AG04450 (cell line): ENCODE measurements at places on chromosomes 6 and 20.

GRCh38 chr20:54323227-54323734, 115.4 kb downstream of the PFDN4 start:
- no peak for DNase-seq

GRCh38 chr6:15843764-15844163, 180.9 kb upstream of the DTNBP1 start:
- DNase-seq, result no peak

DNA sequence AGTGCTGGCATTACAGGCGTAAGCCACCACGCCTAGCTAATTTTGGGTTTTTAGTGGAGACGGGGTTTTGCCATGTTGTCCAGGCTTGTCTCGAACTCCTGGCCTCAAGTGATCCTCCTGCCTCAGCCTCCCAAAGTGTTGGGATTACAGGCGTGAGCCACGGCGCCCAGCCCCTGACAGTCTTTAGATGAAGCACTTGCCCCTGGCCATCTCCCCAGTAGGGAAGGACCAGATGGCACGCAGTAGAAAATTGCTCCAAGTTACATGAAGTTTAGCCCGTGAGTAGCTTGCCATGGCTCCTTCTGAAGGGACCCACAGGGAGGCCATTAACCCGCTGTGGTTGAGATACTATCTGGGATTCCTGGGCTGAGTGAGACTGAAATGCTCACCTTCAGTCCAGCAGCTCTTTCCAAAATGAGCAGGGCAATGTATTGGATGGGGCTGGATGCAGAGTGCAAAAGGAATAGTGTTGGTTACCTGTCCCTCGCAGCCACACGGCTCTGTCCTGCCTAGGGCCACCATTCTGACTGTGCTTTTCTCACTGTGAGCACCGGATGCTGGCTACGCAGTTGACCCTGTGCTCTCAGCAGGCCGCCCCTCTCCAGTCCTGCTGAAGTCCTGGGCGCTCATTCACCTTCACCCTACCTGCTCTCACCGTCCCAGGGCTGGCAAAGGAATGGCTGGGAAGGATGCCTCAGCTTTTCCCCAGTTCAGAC, 66.9 kb downstream of the EFCAB8 start:
- DNase-seq, result no peak

- no peak for DNase-seq
These were observed 556 bp upstream of the MROH8 start for GRCh38 chr20:37179683-37180524.

- DNase-seq, result no peak
These were observed 45.1 kb downstream of the ADGRF1 start for GRCh38 chr6:46996860-46997641.

DNA sequence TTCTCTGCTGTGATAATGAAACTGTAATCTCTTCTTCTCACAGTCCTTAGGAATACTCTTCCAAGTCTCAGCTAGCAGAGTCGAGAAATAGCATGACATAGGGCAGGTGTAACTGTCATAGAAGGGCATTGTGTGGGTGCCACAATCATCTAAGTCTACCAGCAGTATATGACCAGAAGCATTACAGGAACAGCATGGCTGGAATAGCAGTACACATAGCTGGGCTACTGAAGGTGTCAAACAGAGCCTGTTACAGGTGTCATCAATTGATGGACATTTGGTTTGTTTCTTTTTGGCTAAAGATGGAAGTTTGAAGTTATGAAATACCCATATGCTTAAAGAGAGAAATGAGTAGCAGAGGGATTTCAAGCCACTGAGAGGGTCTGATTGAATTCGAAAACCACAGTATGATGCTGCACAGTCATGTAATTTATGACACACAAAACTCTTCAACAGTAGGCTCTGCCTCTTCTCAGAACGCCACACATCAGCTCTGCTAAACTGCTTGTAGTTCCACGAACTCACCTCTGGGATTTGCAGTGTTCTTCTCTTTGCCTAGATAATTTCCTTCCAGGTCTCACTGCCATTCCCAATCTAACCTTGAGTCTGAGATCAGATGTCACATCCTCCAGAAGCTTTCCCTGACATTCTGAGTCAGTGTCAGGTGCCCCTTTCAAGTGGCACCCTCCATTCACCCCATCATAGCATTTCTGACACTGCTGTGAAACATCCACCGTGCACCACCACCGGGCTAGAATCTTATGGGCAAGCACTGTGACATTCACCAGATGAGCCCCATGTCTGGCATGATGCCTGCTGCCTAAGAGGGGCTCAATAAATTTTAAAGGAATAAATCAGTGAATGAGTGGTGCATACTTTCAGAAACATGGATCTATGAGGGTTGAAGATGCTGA, 151.0 kb downstream of the ADAT2 start:
- DNase-seq, result no peak

DNA sequence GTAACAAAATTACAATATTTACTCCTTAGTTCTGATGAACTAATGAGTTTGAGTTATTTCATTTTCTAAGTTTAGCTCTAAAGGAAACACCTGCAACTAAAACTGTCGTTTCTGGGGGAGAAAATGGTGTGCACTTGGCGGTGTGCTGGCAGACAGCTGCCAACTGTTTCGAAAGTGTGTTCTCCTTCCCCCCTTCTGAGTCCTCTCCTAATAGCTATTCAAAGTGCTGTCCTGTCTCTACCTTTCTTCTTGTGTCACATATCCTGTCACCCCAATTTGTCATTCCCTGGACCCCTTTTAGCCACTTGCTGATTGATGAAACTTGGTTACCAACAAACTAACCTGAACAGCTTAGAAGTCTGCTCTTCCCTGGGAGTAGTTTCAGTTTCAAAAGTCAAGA, 4.9 kb upstream of the UBE2J1 start:
- no peak for DNase-seq

GRCh38 chr20:51452091-51452613, 90.4 kb downstream of the NFATC2 start:
- no peak for DNase-seq

DNA sequence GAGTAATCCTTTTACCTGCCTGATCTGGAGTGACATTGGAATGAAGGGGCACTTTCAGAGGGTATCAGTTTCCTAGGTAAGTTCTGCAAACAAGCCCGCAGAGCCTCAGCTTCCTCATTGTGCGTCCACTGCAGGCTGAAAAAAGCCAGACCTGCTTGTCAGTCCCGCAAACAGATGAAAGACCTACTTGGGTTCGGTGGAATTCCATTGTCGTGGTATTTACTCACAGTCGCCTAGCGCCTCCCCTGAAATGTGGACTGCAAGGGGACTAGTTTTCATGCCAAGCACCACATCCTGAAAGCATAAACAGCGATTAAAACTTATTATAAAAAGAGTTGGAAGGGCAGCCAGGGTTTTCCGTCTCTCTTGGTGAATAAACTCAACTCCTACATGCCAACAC, 121.5 kb downstream of the PAX1 start:
- no peak for DNase-seq

GRCh38 chr6:140183881-140184280, 809.4 kb upstream of the CITED2 start:
- DNase-seq, result no peak

DNA sequence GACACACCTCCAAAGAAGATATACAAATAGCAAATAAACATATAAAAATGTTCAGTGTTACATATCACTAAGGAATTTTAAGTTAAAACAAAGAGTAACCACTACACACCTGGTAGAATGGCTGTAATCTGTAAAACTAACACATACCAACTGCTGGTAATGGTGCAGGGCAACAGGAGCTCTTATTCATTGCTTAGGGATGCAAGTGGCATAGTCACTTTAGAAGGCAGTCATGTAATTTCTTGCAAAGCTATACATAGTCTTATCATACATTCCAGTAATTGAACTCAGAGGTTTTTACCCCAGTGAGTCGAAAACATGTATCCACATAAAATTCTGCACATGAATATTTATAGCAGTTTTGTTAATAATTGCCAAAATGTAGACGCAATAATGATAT, 906.8 kb upstream of the CITED2 start:
- no peak for DNase-seq

- DNase-seq, result no peak
These were observed 141.5 kb upstream of the PDE7B start for GRCh38 chr6:135710042-135710441.

DNA sequence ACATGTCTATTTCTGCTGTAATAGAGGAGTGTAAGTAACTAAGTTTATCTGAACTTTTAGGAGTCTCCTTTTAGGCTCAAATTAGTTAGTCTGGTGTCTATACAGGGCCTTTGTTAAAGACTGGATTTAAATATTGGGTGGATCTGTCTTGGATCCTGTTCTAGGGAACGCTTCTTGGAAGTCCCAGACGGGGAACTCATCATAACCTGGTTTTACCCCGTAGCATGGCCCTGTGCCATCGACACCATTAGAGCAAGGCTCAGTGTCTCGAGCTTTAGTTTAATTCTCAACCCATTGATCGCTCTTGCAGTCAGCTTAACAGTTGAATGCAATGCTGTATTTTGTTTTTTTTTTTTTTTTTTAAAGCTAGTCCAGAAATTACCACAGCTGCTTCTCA, 89.9 kb downstream of the CARMIL1 start:
- no peak for DNase-seq

GRCh38 chr20:25252686-25253421, 5.0 kb downstream of the PYGB start:
- no peak for DNase-seq

DNA sequence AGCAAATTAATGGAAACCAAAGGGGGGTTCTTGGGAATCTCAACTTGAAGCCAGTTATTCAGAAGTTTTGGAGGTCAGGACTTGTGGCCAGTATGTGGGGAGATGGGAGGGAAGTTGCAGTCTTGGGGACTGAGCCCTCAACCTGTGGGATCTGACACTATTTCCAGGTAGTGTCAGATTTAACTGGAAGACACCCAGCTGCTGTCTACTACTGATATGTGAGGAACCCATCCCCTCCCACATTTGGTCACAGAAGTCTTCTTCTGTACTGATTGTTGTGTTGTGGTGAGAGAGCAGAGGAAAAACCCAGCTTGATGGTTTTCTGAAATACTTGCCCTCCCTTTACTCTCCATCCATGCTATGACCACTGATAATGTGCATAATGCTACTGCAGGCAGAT, 134.0 kb downstream of the QRSL1 start:
- DNase-seq, result no peak

DNA sequence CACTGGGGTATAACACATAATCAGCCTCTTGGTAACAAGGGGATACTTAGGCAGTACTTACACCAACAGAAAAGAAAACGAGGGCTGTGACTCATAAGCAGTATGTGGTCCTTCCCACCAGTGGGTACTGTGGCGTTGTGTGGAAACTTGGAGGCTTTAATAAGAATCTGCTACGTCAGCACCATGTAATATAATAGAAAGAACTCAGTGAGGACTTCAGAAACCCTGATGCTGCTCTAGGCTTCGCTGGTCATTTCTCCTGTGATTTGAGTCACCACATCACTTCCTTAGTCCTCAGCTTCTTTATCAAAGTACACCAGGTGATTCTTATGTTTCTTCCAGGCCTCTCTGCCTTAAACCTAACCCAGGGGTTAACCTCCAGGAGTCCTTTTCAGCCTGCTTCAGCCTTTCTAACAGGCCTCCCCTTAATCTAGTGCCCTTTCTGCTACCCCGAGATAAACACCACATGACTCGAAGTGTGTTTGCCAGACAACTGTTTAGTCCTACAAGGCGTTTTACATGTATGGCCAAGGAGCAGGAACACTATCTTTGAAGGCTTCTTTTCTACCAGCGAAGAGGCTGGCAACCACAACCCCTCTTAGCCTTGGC, 68.5 kb downstream of the FYN start:
- DNase-seq, result no peak

DNA sequence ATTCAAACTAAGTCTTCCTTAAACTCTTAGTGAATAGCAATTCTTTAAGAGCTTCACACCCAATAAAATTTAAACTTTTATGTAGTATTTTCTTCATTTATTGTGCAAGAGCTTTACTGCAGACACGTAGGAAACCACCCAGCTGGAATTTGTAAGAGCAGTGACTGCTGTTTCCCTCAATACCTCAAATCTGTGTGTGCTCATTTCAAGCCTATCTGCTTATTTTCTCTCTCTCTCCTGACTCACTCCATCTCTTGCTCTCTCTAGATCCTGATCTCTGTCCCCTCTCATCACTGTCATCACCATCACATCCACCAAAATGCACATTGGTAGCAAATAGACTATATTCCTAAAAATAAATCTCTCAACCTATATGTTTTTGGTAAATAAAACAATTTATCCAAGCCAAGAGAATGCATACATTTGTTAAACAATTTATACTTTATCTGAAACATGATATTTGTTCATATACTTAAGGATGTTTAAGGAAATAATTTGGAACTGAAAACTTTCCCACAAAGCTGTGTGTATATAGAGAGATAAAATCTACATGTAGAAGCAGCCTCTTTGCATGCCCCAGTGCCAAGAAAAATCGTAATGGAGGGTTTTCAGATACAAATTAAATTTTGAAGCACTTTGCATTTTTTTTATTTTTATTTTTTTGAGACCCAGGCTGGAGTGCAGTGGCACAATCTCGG, 273.0 kb downstream of the TFAP2A start:
- DNase-seq, result no peak

GRCh38 chr6:4396044-4396443, 260.7 kb upstream of the ECI2 start:
- no peak for DNase-seq

DNA sequence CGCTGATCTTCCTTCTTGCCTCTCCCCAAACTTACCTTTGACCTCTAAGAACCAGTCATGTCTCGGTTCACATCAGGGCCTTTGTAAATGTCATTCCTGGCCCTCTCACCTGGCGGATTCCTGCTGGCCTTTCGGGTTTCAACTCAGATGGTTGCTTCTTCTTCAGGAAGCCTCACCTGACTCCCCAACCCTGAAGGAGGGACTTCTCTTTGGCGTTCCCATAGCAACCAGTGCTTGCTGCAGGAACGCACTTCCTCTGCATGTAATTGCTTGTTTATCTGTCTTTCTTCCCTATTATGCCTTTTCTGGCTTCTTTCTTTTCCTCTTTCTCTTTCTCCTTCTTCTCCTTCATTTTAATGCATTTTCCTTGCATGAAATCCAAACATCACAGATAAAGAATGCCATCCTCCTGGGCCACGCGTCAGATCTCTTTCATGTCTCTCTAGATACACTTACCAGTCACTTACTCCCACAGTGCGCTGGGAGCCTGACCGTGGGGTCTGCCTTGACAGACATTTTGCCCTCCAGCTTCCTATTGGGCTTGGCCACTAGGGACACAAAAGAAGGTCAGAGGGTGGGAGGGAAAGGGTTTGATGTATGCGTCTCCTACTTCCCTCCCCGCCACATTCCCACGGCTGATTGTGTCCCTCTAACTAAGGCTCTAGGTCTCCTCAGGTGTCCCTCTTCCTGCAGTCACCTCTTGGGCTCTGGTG, 295.7 kb upstream of the TSHZ2 start:
- no peak for DNase-seq

- DNase-seq, result no peak
These were observed 3.7 kb downstream of the PRSS16 start for GRCh38 chr6:27251112-27251605.

GRCh38 chr6:8982668-8983067, 547.3 kb upstream of the SLC35B3 start:
- no peak for DNase-seq

DNA sequence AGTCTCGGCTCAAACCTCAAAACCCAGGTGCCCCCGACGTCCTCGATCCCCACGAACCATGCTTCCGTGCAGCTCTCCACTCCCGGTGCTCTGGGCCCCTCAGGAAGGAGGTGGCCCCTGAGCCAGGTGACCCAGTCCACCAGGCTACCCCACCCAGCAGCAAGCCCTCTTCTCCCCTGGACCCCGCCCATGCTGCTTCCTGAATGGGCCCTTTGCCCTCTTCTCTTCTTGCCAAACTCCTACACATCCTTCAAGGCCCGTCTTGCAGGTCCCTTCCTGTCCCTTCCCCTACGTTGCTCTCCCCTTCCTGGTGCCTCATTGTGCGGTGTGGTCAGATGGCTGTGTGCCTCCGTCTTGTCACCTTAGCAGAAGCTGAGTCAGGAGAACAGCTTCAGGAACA, 3.4 kb upstream of the GATA5 start:
- DNase-seq, result no peak

- no peak for DNase-seq
These were observed 149.1 kb upstream of the AGPAT4 start for GRCh38 chr6:161422710-161423680.
